CD14-positive monocyte (primary cell): ENCODE measurements at places on chromosomes 16 and 17. TPM values are rescaled to one million over a fixed set of nuclear protein-coding genes. Genes with fewer than 3 reads are reported as not detected.

- no peak overlapping the region for H3K4me3 ChIP-seq
- H3K27me3 ChIP-seq: no peaks in the 10 kb centered on the region
- H3K27ac ChIP-seq: no peak overlapping the region
- no peaks in the 10 kb centered on the region for H3K36me3 ChIP-seq
- no peaks in the 10 kb centered on the region for H3K4me1 ChIP-seq
- DNase-seq: no peak
These were observed 69.0 kb downstream of the CDH13 start for GRCh38 chr16:82695806-82696205.

DNA sequence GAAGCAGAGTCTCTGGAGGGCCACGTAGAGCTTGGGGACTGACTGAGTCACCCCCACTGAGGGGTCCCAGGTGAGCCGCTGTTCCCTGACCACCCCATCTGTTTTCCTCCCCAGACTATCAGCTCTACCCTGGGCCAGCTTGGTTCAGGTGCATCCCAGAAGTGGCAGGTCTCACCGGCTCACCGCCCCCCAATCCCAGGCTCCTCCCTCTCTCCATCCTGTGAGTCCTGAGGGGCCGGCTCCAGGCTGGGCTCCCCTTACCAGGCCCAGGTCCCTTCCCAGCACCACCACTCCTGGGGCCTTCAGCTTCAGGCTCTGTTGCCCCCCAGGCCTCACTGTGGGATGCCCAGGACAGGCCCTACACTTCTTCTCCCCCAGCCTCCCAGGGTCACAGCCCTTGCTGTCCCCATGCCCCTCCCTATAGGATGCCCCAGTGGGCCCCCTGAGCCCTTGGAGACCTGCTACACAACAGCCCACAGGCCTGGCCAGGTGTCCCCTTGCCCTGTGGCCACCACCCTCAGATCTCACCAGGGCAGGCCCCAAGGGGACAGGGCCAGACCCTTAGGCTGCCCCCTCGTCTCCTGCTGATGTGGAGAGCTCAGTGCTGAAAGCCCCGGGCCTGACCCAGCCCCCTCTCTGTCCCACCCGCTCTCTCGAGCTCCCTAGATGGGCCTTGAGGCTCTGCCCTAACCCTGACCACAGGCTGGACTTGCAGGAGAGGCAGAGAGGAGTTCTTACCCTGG, 40.4 kb downstream of the TNFRSF13B start:
- no peaks in the 10 kb centered on the region for H3K36me3 ChIP-seq
- no peaks in the 10 kb centered on the region for H3K27me3 ChIP-seq
- H3K4me1 ChIP-seq: no peaks in the 10 kb centered on the region
- no peak overlapping the region for H3K27ac ChIP-seq

DNA sequence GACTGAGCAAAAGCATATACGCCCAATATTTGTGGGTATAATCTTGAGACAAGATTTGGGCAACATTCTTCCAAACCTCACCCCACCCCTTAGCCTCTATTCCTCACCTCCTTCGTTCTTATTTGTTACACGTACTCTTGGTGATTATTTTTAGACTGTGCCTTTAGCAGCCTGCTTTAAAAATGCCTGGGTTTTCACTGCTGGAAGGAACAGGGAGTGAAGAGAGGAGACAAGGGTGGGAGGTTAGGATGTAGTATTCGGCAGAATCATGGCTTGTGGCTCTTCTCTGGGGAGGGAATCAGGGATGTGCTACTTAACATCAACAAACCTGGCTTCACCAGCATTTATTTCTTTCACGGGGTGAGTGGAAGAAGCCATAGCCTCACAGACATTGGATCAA, 11.6 kb downstream of the ALKBH5 start:
- H3K4me3 ChIP-seq: no peak overlapping the region
- no peak overlapping the region for H3K27ac ChIP-seq
- no peak for DNase-seq
- no peaks in the 10 kb centered on the region for H3K27me3 ChIP-seq

- no peak overlapping the region for H3K4me3 ChIP-seq
- H3K4me1 ChIP-seq: no peaks in the 10 kb centered on the region
- H3K36me3 ChIP-seq: no peaks in the 10 kb centered on the region
- H3K27ac ChIP-seq: no peak overlapping the region
These were observed 348.6 kb upstream of the ZFHX3 start for GRCh38 chr16:73396556-73396955.

DNA sequence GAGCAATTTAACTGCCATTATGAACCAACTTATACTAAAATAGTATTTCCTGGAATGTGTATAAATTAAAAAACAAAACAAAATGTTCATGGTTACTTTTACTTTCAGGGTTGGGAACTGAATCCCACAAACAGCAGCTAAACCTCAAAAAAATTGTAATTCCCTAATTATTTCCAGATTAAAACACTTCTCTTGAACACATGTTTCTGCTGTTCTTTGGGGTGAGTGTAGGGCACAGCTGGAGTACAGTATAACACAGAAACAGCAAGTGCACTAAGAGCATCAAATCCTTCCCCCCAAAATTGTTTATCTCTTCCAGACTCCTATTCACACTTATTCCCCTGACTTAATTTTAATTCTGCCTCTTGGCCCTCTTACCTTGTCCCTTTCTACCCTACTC, 56.4 kb downstream of the KANSL1 start:
- H3K4me1 ChIP-seq: peaks cover 49% of the 10 kb centered on the region
- DNase-seq: no peak
- H3K27ac ChIP-seq: peak overlapping the region; percentile 27
- H3K4me3 ChIP-seq: no peak overlapping the region
- no peaks in the 10 kb centered on the region for H3K36me3 ChIP-seq
- H3K27me3 ChIP-seq: no peaks in the 10 kb centered on the region

- H3K4me3 ChIP-seq: peak overlapping the region; percentile 54
- no peaks in the 10 kb centered on the region for H3K27me3 ChIP-seq
- H3K36me3 ChIP-seq: peaks cover 22% of the 10 kb centered on the region
- peak overlapping the region; percentile 66 for H3K27ac ChIP-seq
- DNase-seq: peak; percentile 79
- peaks cover 54% of the 10 kb centered on the region for H3K4me1 ChIP-seq
These were observed 6.9 kb downstream of the PHAF1 start for GRCh38 chr16:67116388-67117311.

DNA sequence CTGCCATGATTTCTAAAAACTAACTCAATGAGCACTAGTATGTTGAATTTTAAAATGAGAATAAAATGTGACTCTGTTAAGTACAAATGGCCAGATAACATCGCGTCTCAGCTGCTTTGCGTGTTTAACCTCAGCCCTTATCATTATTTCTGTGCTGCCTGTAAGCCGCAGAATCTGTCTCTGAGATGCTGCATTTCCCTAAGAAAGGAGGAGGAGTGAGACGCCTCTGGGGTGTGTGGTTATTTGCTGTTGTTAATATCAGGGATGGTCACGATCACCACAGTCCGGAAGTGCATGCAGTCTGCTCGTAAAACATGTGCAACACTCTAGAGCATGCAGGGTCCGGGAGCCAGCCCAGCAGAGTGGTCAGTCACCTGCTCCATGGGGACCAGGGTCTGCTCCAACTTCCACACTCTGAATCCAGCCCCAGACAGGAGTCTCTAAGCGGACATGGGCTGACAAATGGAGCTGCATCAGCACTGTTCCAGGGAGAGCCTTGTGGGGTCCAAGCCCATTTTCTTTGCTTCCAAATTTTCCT, 342.5 kb downstream of the MAF start:
- H3K27ac ChIP-seq: no peak overlapping the region
- DNase-seq: no peak

- H3K36me3 ChIP-seq: no peaks in the 10 kb centered on the region
- H3K27ac ChIP-seq: no peak overlapping the region
- peaks cover 1% of the 10 kb centered on the region for H3K4me1 ChIP-seq
- DNase-seq: peak; percentile 13
- H3K4me3 ChIP-seq: no peak overlapping the region
These were observed 3.7 kb upstream of the NPIPB15 start for GRCh38 chr16:74372369-74372768.

DNA sequence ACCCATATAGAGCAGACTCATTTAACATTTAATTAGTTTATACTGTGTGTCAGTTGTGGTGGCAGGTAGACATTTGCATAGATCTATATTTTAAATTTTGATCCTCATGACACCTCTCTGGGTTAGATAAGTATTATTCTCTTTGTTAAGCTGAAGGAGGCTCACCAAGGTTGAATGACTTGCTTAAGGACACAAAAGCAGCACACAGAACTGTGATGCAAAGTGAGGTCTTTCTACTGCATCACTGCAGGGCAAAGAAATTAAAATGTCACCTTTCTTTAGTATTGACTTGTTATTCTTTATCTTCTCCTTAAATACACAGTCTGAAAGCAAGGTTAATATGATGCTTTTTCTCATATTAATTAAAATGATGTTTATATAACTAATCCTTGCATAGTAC, 8.6 kb upstream of the TOX3 start:
- H3K27me3 ChIP-seq: no peaks in the 10 kb centered on the region
- no peaks in the 10 kb centered on the region for H3K36me3 ChIP-seq
- DNase-seq: no peak
- no peak overlapping the region for H3K27ac ChIP-seq

DNA sequence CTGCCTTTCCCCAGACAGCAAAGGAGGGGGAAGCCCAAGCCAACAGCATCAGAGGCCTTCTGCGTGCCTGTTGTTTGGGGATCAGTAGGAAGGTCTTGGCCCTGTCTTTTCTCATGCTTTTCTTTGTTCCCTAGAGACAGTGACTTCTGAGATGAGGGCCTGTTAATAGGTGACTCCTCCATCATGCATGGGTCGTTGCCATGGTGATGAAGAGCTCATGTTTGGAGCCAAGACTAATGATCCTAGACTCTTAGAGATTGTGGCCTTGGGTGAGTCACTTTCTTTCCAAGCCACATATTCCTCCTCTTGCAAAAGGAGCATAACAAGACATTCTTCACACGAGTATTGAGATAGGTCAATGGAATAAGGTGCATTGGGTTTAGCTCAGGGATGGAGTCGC, 201.1 kb upstream of the ASIC2 start:
- no peaks in the 10 kb centered on the region for H3K36me3 ChIP-seq
- no peak overlapping the region for H3K27ac ChIP-seq
- no peaks in the 10 kb centered on the region for H3K27me3 ChIP-seq
- no peak overlapping the region for H3K4me3 ChIP-seq
- H3K4me1 ChIP-seq: no peaks in the 10 kb centered on the region

DNA sequence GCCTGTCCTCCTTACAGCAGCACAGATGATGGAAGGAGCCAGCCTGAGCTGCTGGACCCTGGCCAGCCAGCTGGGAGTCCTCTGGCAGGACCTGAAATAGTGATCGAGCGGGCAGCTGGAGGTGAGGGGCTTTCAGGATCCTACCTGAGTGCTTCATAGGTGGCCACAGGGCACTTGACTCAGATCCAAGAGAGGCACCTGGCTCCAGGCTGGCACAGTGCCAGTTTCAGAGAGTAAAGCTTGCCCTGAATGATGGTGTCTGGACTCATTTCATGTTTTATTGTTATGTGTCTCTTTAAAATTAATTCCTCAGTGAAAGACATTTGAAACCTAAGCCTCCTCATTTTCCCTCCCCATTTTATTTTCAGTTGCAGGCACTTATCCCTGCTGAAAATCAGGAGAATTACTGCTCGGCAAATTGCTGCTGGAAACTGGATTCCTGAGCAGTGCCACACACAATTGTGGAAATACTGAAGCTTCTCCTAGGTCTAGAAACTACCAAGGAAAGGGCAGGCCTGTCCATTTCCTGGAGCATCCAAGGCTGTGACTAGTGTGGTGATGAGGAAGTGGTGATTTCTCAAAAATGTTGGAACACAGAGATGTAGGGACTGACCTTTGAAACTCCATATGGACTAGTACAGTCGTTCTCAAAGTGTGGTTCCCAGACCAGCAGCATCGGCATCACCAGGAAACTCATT, 16.1 kb upstream of the ADAMTS18 start:
- H3K36me3 ChIP-seq: no peaks in the 10 kb centered on the region
- no peak overlapping the region for H3K27ac ChIP-seq
- no peak overlapping the region for H3K4me3 ChIP-seq
- H3K4me1 ChIP-seq: no peaks in the 10 kb centered on the region
- DNase-seq: no peak
- H3K27me3 ChIP-seq: no peaks in the 10 kb centered on the region

GRCh38 chr16:51053775-51054174, 97.3 kb downstream of the SALL1 start:
- no peaks in the 10 kb centered on the region for H3K36me3 ChIP-seq
- no peaks in the 10 kb centered on the region for H3K27me3 ChIP-seq
- H3K27ac ChIP-seq: no peak overlapping the region

- peaks cover 89% of the 10 kb centered on the region for H3K36me3 ChIP-seq
- no peaks in the 10 kb centered on the region for H3K27me3 ChIP-seq
- H3K27ac ChIP-seq: no peak overlapping the region
- DNase-seq: no peak
These were observed 11.0 kb upstream of the CAPNS2 start for GRCh38 chr16:55555436-55555835.

DNA sequence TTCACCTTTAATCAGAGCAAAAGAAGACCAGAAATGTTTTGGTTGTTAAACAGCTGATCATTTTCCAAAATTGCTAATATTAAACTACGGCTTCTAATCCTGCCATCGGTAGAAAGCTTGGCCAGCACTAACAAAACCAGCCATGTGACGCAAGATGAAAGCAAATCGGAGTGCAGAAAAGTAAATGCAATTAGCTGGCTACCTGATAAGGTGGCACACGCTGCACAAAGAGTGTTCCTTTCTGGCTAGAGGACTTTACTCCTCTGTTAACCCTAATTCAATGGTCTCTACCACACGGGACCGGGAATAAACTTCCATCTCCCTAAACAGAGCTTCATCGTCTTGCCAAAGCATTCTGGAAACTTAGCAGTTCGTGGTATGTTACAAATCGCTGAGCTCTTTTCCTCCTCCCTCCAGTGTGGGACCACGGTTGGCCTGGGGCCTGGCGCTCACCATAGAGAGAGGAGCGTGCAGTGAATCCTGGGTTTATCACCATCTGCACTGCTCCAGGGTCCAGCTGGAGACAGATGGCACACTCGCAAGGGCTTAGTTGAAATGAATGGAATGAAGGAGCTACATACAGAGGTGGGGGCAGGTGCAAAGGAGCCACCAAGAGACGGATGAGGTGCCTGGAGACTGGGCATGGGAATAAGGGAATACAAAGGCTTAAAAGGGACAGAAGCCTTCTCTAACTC, 10.1 kb upstream of the COG1 start:
- no peaks in the 10 kb centered on the region for H3K27me3 ChIP-seq
- H3K4me3 ChIP-seq: no peak overlapping the region
- H3K27ac ChIP-seq: no peak overlapping the region
- no peak for DNase-seq

- peak within 1 kb of the TSS; percentile 46 for H3K4me3 ChIP-seq
- no peaks in the 10 kb centered on the region for H3K36me3 ChIP-seq
- peak; percentile 46 for DNase-seq
- peaks cover 23% of the 10 kb centered on the region for H3K4me1 ChIP-seq
- H3K27me3 ChIP-seq: no peaks in the 10 kb centered on the region
- no peak within 1 kb of the TSS for H3K27ac ChIP-seq
These were observed at the start of gene ZNF48 for GRCh38 chr16:30395155-30395991. ZNF48 (plus strand) TSS chr16:30395420; CDS start chr16:30395795, 375 bp downstream.

- H3K27me3 ChIP-seq: no peaks in the 10 kb centered on the region
- no peak for DNase-seq
- no peak overlapping the region for H3K27ac ChIP-seq
- no peak overlapping the region for H3K4me3 ChIP-seq
- no peaks in the 10 kb centered on the region for H3K4me1 ChIP-seq
- H3K36me3 ChIP-seq: no peaks in the 10 kb centered on the region
These were observed 38.0 kb downstream of the AXIN2 start for GRCh38 chr17:65523411-65523810.

- DNase-seq: no peak
- peak overlapping the region; percentile 49 for H3K27ac ChIP-seq
- H3K36me3 ChIP-seq: peaks cover 34% of the 10 kb centered on the region
- no peaks in the 10 kb centered on the region for H3K27me3 ChIP-seq
- H3K4me3 ChIP-seq: peak overlapping the region; percentile 10
These were observed 42.5 kb downstream of the TMEM11 start for GRCh38 chr17:21171309-21171922.

SEPTIN12 gene
- polyA plus RNA-seq: not detected

MEOX1 gene
- 0.04 TPM in 1 of 2 replicates, not detected in the other for polyA plus RNA-seq

NCBP3 gene
- 8.5 TPM for polyA plus RNA-seq

OR2C1 gene
- not detected for polyA plus RNA-seq

EXOC3L1 gene
- 3.0 TPM for polyA plus RNA-seq

IRX3 gene
- polyA plus RNA-seq: not detected

KRTAP1-1 gene
- polyA plus RNA-seq: not detected in 2 replicates

ALOX15B gene
- polyA plus RNA-seq: 2.0 TPM
